ENCODE measurements at places on chromosomes 12 and 14. TPM values are rescaled to one million over a fixed set of nuclear protein-coding genes. Genes with fewer than 3 reads are reported as not detected.

The GARIN6 gene
- not detected for total RNA-seq

The ARHGAP5 gene
- 114 TPM for total RNA-seq

The OR4E2 gene
- not detected for total RNA-seq

The CRACR2A gene
- total RNA-seq, result 2.2 TPM

The RNASE4 gene
- 2.6 TPM for total RNA-seq

The SLC22A17 gene
- total RNA-seq, result 39.4 TPM

The FZD10 gene
- total RNA-seq, result 14.2 TPM

The SRRM4 gene
- 10.8 TPM for total RNA-seq

The TAC3 gene
- 0.51 TPM for total RNA-seq

GRCh38 chr14:71733210-71733883 is 198.9 kb upstream of the RGS6 start:
- no peak for DNase-seq

- DNase-seq, result no peak
These were observed 122.3 kb upstream of the CPM start for GRCh38 chr12:69055280-69055679.

GRCh38 chr12:50824914-50825313 is 17.8 kb upstream of the TMPRSS12 start:
- no peak for DNase-seq

DNA sequence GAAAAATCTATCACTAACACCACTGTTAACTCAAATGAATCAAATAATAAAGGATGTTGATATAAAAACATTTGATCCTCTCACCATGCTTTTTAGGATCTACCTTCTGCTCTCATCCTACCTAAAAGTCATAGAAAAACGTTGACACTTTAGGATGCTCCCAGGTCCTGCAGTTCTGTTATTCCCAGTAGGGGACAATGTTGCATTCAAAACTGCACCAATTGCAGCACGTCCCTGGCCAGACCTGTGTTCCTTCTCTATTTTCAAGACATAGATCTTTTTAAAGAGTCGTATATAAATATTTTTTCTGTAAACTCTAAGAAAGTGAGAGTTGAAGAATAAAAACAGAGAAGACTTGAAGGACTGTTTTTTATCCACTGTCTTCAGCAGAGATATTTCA is 8.8 kb downstream of the AICDA start:
- DNase-seq, result no peak

GRCh38 chr12:24943947-24944600 is 4.8 kb downstream of the BCAT1 start:
- DNase-seq, result no peak

DNA sequence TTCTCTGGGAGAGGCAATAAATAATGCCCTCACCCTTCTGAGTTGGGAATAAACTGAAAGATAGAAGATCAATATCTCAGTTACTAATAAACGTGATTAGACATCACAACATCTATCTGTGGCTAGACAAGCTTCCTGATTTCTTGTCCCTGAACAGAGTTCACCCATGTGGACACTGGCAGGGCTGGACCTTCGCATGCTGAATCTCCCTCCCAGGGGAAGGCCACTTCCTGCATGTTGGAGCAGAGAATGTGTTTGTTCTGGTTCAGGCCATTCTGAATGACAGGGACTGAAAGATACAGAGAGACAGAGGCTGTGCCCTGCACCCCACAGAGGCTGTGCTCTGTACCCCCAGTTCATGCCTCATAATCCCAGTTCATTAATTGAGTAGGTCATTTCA is 132.6 kb downstream of the SLC38A1 start:
- DNase-seq, result no peak

DNA sequence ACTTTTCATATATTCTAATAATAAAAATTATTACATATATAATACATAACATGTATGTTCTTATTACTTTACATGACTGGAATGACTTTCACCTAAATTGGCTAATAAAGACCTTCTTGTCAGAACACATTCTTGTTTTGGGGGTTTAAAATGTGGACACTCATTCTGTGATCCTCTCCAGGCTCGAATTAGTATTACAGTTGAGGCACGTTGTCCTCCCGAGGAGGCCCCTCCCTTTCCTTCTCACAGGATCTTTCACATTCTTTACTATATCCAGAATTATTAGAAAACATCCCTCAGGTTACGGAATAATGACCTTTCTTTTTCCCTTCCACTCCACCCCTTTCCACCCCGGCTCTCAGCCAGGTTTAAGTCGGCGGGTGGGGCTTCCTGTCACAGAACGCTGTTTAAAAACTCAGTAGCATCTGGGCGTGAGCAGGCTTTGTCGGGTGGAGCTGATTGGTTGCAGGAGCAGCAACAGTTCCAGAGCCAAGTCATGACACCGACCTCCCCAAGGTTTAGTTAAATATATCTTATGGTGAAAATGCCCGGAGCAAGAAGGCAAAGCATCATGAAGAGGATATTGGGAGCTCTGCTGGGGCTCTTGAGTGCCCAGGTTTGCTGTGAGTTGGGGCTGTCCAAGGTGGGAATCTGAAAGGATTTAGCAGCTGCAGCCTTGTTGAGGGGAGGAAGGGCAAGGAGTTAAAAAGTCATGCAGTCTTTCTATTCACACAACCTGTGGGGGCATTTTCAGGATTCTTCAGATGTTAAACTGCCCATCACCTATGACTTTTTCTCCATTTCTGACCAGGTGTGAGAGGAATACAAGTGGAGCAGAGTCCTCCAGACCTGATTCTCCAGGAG is 396.7 kb upstream of the OR4E1 start:
- no peak for DNase-seq

- no peak for DNase-seq
These were observed 35.3 kb downstream of the MAP1LC3B2 start for GRCh38 chr12:116594325-116595038.

DNA sequence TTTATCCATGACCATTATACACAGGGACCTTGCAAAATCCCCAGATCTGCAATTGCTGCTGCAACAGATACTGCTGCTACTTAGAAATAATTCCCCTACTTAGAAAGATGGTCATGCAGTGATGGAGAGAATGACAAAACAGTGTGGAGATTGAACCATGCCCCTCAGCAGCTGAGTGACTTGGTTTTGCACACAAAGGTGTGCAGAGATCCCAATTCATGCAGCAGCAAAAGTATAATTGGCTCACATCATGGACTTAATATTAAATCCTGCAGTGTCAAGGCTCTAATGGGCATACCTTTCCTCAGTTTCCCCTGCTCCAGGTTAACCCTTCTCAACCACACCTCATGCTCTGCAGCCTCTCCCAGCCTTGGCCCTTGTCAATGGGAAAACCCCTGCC is 3.0 kb upstream of the KRT78 start:
- no peak for DNase-seq

DNA sequence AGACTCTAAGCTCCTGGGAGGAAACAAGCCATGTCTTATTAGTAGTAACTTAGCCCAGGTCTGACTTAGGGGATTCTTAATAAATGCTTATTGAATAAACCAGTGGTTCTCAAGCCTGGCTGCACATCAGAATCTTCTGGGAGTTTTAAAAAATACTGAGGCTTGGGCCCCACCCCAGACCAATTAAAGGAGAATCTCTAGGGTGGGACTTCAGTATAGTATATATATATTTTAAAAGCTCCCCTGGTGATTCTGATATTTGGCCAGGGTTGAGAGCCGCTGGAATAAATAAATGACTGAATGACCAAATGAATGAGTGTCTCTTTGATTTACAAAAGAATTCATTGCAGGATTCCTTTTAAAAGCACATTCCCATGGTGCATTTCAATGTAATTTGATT is 151.5 kb upstream of the GSC start:
- no peak for DNase-seq

GRCh38 chr14:100778951-100779690 is 46.8 kb upstream of the MEG3 start:
- DNase-seq, result no peak

DNA sequence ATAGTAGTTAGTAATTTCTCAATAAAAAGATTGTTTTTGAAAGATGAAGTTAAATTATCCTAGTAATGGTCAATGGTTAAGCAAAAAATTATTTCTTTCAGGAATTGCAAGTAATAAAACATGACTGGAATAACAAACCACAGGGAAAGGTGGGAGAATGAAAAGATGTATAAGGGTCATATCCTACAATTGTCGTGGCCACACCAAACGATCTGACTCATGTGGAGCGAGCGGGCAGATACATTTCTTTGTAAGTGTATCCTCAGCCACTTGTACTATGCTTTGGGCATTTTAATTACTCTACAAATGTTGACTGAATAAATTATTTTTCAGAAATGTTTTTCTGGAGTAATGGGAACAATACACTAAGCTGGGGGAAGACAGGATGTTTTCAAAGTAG is 45.5 kb downstream of the ACSM4 start:
- DNase-seq, result no peak

- peak; percentile 94 for DNase-seq
These were observed 14.6 kb upstream of the PNMA1 start for GRCh38 chr14:73728717-73729330.

- DNase-seq, result no peak
These were observed 186.4 kb downstream of the SYT10 start for GRCh38 chr12:33253178-33253577.

DNA sequence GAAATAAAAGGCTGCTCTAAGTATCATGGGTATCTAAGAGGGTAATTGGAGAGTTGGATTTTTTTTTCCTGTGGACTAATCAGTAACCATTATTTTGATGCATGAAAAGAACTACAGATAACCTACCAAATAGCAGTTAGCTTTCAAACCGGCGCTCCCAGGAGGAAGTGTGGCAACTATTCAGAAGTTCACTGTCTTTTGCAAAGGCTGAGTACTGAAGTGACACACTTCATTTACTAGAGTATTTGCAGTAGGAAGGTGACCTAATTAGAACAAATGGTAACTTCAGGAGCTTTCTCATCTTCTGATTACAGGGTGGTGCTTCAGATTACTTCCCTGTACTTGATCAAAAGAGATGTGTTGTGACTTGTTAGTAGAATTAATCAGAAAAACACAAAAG is 87.7 kb downstream of the PELI2 start:
- DNase-seq, result no peak
